Glomerular endothelial cell (primary cell): ENCODE measurements at places on chromosomes 12 and 14. TPM values are rescaled to one million over a fixed set of nuclear protein-coding genes. Genes with fewer than 3 reads are reported as not detected.

- no peak for DNase-seq
Measured at GRCh38 chr14:24177041-24177825, 5.4 kb downstream of the REC8 start.

GRCh38 chr12:100574187-100575074, 947 bp downstream of the GAS2L3 start:
- DNase-seq = no peak

GRCh38 chr14:35571598-35571997, 37.6 kb downstream of the INSM2 start:
- DNase-seq = no peak

- no peak for DNase-seq
Measured at GRCh38 chr12:47993491-47993890, 10.8 kb downstream of the COL2A1 start.

GRCh38 chr12:122366685-122367475, 55.6 kb downstream of the CLIP1 start:
- DNase-seq = no peak

- no peak for DNase-seq
Measured at GRCh38 chr14:23465261-23465660, 4.2 kb upstream of the NGDN start.

DNA sequence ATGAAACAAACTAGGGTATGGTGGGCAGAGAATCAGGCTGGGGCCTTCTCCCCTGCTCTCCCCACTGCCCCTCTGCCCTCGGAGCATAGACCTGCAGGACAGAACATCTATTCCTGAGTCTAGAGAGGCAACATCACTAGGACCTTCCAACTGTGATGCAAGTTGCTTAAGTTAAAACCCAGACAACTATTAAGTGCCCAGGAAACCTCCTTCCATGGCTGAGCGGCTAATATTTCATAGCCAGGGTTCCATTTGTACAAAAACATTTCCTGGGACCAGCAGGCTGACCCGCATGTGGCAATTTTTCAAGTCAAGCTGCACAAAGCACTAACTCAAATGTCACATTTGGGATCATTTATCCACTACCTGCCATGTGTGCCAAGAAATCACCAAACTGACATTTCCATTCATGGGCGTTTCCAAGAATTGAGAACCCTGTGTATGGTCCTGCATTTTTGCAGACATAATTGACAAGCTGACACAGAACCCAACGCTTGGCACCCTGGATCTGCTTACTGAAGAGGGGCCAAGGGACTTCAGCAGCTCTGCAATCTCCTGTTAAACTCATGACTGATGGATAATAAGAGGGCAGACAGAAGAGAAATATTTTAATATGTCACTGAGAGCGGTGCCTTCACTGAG, 32.7 kb downstream of the NT5DC3 start:
- no peak for DNase-seq

VRK1 gene
- total RNA-seq = 13.3 and 14.2 TPM in 2 replicates

REP15 gene
- total RNA-seq = 2.0 and 3.3 TPM in 2 replicates

SRGAP1 gene
- 14.9 and 16.4 TPM in 2 replicates for total RNA-seq

EML5 gene
- under 0.01 TPM in 1 of 2 replicates, not detected in the other for total RNA-seq

TSPAN19 gene
- total RNA-seq = 0.35 TPM in 1 of 2 replicates, not detected in the other

GPR84 gene
- not detected in 2 replicates for total RNA-seq
